Fibroblast of skin of abdomen (primary cell): ENCODE measurements at places on chromosomes 16 and 17.

DNA sequence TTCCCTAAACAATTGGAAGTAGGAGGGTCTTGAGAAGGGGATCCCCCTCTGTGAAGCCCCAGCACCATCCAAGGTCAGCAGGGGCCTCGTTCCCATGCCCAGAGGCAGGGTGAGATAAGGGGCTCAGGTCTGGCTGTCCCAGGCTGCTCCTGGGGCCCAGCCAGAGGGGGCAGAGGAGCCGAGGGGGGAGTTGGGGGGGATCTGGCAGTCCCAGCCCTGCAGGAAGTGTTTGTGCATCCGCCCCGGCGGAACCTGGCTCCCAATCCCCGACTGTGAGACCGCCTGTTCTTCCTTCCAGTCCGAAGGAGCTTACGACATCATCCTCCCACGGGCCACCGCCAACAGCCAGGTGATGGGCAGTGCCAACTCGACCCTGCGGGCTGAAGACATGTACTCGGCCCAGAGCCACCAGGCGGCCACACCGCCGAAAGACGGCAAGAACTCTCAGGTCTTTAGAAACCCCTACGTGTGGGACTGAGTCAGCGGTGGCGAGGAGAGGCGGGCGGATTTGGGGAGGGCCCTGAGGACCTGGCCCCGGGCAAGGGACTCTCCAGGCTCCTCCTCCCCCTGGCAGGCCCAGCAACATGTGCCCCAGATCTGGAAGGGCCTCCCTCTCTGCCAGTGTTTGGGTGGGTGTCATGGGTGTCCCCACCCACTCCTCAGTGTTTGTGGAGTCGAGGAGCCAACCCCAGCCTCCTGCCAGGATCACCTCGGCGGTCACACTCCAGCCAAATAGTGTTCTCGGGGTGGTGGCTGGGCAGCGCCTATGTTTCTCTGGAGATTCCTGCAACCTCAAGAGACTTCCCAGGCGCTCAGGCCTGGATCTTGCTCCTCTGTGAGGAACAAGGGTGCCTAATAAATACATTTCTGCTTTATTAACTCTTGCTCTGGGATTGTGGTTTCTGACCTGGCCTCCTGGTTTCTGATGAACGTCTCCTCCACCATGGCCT lies 14.9 kb downstream of the GPRC5C start:
- no peak for DNase-seq

DNA sequence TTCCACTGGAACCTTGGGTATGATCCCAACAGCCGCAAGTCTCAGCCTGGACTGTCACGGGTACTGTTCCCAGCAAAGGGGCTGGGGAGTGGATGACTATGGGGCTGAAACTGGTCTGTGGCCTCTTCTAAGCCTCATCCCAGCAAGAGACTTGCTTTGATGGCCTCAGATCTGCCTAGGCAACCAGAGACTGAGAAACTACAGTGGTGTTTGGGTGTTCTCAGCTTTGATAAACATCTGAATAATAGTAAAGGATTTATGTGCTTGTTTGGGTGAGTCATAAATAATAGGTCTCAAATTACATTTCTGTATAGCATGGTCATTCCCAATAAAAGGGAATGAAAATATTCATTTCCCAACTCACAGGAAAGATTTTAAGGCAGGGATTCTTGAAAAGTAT lies 30.2 kb upstream of the ULK2 start:
- peak; percentile 66 for DNase-seq

DNA sequence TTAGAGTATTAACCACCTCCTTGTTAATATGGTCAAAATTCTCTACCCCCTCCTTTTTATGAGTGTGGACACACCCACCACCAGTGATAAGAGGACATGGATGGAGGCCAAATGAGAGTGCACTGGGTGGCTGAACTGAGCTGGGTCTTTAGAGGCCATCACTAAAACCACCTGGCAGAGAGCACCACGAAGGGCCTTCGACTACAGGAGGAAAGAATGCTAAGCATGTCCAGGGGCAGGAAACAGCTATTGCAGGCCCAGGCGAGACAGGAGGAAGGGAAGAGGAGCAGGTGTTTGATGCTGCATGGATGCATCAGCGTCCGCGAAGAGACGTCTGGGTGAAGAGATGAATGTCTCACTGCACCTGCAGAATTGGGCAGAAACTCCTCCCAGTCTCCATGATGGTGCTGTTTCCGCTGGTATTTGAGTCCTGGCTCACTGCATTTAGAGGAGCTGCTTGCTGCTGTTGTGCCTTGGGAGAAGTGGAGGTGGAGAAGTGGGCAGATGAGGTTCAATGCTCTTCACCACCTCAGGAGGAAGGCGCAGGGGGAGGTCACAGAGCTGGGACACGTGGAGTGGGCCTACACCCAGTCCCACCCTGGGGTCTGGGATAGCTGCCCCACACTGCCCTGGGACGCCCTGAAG lies 33.2 kb downstream of the SPHK1 start:
- DNase-seq = no peak

DNA sequence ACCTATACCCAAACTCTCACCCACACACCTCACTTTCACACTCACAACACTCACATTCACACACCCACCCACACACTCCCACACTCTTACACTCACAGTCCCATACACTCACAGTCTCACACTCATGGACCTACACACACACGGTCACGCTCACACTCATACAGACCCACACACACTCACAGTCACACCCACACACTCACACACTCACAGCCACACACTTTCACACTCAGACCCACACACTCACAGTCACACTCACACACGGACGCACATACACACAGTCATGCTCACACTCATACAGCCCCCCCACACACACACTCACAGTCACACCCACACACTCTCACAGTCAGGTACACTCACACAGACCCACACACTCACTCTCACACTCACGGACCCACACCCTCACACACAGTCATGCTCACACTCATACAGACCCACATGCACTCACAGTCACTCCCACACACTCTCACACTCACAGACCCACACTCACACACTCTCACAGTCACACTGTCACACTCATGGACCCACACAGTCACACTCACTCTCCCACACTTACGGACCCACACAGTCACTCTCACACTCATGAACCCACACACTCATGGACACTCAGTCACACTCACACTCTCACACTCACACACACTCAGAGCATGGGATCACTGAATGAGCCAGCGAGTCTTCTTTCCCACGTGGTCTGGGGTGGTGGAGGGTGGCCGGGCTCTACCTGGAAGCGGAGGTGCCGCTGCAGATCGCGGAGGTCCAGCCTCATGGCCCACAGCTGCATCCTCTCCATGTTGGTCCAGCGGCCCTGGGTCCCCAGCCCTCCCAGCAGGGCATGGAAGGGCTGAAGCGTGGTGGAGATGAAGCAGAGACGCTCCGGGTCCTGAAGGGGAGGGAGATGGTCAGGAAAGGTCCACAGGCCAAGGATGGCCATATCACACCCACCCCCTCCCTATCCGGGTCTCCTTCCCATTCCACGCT lies 5.1 kb downstream of the IL27 start:
- DNase-seq = no peak

DNA sequence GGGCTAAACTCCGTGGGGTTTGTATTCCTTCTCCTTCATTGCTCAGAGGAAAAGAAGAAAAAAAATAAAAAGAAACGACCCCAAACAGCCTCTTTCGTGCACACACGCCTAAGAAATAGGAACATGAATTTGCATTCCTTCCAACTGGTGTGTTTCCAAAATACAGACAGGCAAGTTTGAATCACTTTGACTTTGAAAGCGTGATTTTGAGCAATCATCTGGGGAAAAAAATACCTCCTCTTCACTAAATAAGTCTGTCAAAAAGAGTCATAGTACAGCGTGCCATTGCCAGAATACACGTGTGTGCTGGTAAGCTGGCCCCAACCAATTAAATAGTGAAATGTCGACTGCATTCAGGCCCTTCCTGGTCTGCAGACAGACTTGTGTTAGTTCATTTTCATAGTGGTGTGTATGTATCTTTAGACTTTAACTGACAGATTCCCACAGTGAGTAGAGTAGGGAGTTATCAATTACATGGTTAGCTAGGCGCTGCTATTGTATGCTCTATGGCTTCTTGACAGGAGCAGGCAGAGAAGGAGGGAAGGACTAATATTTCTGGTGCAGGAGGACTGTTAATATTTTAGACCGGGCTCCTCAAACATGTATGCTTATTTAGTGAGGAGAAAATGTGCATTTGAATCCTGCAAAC lies 618.3 kb downstream of the MAF start:
- DNase-seq = no peak

DNA sequence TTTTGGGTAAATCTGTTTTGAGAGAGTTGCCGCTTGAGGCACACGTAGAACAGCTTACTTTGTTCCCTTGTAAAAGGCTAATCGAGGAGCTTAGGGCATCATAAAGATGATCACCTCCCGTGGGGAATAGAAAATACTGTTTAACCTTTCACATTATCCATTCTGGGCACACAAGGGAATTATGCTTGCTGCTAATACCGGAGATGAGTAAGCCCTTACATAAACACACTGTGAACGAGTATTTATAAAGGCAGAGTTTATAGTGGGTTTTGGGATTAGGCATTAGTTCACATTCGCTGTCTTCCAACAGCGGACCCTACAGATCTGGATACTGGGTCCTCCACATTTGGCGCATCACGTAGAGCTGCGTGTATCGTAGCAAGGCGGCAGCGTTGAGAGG lies 51.2 kb upstream of the CNTNAP4 start:
- DNase-seq = no peak

DNA sequence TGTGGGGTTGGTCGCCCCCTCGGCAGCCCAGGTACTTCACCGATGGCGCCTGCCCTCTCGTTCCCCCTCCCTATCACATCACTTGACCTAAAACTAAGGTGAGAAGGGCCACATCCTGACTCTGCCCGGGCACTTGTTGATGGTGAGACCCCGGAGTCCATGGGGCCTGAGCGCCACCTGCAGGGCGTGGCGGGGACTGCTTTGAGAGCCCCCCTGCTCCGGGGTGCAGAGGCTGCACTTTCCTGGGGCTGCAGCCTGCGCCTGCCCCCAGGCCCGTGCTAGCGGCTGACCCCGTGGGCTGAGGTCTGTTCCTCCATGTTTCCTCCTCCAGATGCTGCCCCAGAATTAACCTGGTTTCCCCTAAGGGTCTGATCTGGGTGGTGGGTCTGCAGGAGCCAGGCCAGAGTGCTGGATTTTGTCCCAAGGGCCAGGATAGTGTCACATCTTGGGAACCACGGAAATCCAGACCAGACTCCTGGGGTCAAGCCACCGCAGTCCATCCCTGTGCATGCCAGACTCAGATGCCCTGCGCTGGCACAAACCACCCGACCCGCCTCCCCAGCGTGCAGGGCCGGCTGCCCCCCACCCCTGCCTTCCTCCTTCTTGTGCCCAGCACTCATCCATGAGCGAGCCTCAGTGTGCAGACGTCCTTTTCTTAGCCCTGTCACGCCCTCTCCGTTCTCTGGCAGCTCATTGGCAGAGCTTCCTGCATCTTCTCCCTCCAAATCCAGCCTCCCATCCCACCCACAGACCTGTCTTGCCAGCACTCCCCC lies 2.7 kb downstream of the NDUFAF8 start:
- DNase-seq = peak; percentile 21

DNA sequence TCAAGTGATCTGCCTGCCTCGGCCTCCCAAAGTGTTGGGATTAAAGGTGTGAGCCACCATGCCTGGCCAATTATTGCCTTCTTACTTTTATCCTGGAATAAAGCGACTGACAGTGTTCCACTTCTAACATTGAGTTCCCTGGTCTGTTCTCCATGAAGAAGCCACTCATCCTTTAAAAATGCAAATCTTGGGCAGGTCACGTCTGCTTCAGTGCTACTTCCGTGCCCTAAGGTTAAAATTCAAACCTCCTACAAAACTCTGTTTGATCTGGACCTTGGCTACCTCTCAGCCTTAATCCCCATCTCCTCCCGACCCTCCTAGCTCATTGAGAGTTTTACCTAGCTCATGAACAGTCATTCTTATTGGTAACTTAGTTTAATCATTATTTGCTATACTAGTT lies 9.6 kb upstream of the SHISA9 start:
- no peak for DNase-seq

DNA sequence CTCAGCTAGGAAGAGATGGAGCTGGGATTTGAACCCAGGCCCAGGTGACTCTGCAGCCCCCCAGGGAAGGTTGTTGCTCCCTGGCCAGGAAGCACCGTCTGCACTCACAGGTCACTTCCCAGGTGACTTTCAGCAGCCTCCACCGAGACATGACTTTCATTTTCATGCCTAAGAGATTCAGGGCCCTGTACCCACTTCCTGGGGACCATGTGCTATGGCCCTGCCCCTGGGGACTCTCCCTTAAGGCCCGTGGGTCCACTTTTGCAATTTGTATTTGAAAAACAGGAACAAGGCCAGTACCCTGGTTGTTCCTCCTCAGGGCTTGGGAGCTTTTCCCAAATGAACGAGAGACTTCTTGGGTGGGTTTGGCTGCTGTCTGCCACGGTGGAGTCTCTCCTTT lies 191.0 kb downstream of the IRF8 start:
- DNase-seq = no peak

- no peak for DNase-seq
Observed at GRCh38 chr16:53458635-53459034, 24.4 kb downstream of the RBL2 start.

- DNase-seq = no peak
Observed at GRCh38 chr16:57540906-57541753, 1.3 kb upstream of the ADGRG5 start.

DNA sequence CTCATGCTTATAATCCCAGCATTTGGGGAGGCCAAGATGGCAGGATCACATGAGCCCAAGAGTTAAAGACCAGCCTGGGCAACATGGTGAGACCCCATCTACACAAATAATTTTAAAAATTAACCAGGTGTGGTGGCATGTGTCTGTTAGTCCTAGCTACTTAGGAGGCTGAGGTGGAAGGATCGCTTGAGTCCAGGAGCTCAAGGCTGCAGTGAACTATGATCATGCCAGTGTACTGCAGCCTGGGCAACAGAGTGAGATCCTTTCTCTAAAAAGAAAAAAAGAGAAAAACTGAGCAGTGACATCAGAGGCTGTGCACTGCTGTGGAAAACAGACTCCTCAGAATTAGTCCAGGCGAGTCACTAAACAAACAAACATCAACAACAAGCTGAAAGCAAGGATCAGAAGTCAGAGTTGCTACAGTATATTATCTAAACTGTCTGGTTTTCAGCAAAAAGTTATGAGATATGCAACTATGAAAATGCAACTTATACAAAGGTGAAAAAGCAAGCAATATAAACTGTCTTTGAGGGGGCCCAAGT lies 39.3 kb downstream of the CBFB start:
- no peak for DNase-seq

GRCh38 chr16:67907397-67908180 lies 14.5 kb downstream of the PSKH1 start:
- DNase-seq = no peak
